ENCODE measurements at places on chromosomes 2 and 18.

DNA sequence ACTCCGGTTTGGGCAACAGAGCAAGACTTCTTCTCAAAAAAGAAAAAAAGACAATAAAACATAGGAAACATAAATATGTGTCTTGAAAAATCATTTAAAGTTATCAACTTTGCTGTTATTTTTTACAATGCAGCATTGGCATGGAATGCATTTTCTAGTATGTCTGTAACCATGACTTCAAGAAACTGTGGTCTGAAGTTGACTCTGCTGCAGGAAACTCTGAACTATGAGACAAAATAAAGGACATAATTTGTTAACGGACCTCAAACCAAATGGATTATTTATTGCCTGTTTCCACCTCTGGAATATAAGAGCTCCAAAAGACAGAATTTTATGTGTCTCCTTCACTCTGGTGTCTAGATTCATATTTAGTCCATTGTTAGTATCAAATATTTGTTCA, 79.1 kb downstream of the TRIB2 start:
- no peak for DNase-seq

- DNase-seq = no peak
Measured at GRCh38 chr2:23689891-23690290, 237.0 kb downstream of the ATAD2B start.

GRCh38 chr18:23243178-23243577, 107.9 kb downstream of the CABLES1 start:
- DNase-seq = no peak

DNA sequence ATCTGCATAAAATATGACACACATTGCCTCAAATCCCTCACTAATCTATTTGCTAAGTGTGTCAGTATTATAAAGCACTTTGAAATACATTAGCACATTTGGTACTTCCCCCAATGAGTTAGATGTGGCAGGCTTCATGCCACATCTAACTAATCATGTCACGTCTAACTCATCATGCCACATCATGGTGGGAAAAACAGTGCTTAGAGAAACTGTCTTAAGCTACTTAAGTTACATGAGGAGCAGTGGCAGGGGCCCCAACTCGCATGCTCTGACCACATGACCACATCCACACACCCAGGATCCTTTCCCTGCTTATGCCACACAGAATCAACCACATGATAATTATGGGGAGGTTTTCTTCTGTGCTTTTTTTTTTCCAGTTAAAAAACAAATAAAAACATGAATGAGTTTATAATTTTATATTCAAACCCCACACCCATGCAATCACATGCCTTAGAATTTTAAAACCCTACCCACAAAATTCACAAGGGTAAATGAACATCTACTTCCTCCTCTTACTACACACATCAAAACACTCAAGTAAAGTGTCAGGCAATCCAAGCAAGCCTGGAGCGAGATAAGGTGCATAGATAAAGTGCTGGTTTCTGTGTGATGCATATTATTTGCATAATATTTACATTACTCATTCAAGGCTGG, 1.6 kb downstream of the ABCA12 start:
- no peak for DNase-seq

DNA sequence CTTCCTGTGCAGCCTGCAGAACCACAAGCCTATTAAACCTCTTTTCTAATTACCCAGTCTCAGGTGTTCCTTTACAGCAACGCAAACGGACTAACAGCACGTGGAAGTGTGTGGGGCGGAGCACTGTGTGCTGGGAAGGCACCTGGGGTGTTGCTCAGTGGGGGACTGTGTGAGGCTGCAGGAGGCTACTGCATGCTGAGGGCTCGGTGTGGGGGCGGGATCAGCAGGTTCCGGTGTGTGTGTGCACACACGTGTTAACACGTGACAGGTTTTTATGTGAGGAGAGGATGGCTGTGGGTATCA, 58.9 kb downstream of the ANKMY1 start:
- no peak for DNase-seq

DNA sequence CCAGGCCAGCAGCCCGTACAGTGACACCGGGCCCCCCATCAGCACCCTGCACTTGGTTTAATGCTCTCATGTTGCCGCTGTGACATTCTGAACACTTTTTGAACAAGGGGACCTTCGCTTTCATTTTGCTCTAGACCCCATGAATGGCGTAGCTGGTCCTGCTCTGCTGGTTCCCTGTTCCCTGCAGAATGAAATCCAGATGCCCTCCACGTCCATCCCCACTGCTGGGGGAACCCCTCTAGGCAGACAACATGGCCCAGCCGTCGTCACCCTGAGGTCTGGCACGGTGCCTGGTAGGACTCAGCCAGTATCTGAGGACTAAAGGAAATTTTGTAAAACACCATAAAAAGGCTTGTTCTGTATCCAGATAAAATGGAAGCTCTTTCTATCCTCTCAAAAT, 128.6 kb downstream of the KCTD1 start:
- no peak for DNase-seq

- no peak for DNase-seq
Measured at GRCh38 chr2:43540021-43540779, 55.6 kb downstream of the THADA start.

- DNase-seq = no peak
Measured at GRCh38 chr2:59308108-59308507, 1067.0 kb upstream of the FANCL start.

GRCh38 chr2:40851661-40852060, 399.8 kb upstream of the SLC8A1 start:
- DNase-seq = no peak

GRCh38 chr2:119888680-119889079, 124.2 kb upstream of the EPB41L5 start:
- DNase-seq = no peak

DNA sequence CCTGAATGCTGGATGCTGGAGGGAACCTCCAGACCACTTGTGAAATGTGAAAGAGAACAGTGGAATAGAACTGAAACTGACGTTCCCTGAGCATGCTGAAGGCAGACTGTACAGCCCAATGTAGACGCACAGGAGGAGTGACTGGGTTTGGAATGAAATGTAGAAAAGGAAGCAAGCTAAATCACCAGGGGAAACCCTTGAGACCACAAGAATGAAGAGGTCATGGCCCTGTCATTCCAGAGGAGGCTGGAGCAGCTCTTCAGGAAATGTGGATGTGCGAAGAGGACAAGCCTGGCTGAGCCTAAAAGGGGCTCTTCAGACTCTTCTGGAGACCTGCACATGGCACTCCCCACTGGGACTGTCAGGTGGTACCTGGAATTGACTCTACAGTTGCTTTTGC, 118.5 kb upstream of the ALPP start:
- DNase-seq = no peak

GRCh38 chr2:2874341-2874740, 503.3 kb downstream of the EIPR1 start:
- DNase-seq = no peak

- no peak for DNase-seq
Measured at GRCh38 chr18:24985586-24985985, 366.4 kb downstream of the ZNF521 start.

Data from amygdala (tissue), 56 donors.